ENCODE measurements at places on chromosomes 4 and X.

DNA sequence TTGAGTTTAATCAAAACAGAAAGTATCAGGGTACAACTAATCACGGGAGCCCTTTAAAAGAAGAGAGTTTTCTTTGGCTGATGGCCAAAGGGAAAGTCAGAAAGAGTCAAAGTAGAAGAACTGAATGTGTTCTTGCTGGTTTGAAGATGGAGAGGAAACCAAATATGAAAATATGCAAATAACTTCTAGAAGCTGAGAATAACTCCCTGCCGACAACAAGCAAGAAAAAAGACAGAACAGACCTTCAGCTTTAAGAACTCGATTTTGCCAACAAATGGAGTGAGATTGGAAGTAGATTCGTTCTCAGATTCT, 903.8 kb downstream of the STIM2 start:
- no peak for DNase-seq

GRCh38 chr4:174434455-174434854, 87.8 kb downstream of the HPGD start:
- no peak for DNase-seq

DNA sequence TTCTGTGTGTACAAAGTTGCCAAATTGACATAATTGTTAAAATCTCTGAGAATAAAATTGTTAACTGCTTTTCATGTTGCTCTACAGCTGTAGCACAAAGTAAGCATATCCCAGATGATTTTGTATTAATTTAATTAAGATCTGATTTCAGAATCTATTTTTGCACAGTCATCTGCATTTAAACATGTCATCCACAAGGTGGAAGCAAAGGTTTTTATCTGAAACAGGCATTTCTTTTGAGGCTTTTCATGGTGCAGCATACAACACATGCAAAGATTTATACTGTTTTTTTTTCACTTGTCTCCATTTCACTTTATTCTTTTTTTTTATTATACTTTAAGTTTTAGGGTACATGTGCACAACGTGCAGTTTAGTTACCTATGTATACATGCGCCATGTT, 51.2 kb downstream of the GC start:
- no peak for DNase-seq

- no peak for DNase-seq
Measured at GRCh38 chr4:174207367-174207766, 76.1 kb downstream of the FBXO8 start.

- DNase-seq = no peak
Measured at GRCh38 chr4:110418641-110419040, 57.3 kb upstream of the ENPEP start.

- no peak for DNase-seq
Measured at GRCh38 chrX:151765026-151765425, 30.5 kb downstream of the CNGA2 start.

GRCh38 chrX:69025802-69026301, 139.4 kb downstream of the PJA1 start:
- no peak for DNase-seq

DNA sequence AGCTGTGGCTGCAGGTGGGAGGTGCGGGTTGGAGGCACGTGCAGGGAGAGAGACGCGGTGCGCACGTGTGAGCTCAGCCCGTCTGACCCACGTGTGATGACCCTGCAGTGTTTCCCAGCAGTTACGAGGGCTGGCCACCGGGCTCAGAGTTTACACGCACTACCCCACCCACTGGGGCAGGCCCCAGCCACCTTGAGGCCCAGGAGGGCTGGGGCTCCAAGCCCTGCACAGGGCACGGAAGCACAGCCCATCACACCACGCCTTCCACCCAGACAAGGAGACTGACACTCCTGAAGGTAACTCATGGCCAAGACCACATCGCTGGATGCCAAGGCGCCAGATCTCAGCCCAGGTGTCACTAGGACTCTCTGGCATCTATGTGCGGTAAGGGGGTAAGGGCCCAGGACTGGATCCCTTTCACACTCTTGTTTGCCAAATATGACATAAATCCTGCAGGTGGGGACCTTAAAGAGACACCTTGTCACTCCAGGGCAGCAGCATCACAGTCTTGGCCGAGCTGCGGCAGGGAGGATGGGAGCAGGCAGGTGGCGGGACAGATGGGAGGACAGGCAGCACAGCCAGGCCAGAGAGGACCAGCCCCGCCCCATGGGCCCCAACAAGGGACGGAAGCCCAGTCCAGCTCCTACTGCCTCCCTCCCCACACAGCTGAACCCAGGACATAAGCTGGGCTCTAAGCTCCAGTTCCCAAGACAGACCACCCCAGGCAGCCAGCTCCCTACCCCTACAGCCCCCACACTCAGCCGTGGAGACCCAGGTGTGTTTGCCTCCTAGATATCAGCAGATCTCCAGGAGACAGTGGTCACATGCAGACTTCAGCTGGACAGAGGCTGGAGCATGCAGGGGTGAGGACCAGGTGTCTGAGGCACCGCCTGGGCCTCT, 56.8 kb downstream of the ZFYVE28 start:
- no peak for DNase-seq

DNA sequence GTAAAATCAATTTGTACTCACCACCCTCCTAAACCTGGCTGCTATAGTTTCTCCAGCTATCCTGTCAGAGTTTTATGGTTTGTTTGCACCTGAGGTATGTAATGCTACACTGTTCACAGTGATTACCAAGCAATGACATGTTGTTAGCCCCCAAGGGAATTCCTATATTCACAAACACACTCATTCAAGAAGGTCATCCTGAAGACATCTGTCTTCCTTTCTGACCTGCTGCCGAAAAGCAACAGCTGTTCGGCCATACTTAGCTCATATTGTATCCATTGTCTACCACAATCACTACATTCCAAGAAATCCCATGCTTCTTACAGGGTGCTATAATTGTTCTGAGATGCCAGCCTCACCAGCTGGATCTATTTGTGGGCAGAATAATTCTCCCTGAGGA, 160.1 kb upstream of the GYPA start:
- no peak for DNase-seq

GRCh38 chrX:44062840-44063239, 89.7 kb upstream of the NDP start:
- no peak for DNase-seq

DNA sequence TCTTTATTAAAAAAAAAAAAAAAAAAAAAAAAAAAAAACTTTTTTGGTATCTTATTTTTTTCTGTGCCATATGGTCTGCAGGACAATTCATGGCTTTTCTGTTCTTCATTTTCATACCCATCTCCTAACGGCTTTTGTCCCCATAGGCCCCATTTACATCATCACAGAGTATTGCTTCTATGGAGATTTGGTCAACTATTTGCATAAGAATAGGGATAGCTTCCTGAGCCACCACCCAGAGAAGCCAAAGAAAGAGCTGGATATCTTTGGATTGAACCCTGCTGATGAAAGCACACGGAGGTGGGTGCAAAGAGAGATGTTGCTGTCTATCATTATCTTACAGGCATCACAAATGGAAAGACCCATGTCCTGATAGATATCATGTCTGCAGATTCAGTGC, 49.1 kb downstream of the PDGFRA start:
- DNase-seq = no peak

GRCh38 chrX:121598356-121598755, 550.9 kb downstream of the GLUD2 start:
- DNase-seq = no peak

GRCh38 chr4:88230969-88231771, 53.2 kb downstream of the PPM1K start:
- DNase-seq = peak; percentile 32

DNA sequence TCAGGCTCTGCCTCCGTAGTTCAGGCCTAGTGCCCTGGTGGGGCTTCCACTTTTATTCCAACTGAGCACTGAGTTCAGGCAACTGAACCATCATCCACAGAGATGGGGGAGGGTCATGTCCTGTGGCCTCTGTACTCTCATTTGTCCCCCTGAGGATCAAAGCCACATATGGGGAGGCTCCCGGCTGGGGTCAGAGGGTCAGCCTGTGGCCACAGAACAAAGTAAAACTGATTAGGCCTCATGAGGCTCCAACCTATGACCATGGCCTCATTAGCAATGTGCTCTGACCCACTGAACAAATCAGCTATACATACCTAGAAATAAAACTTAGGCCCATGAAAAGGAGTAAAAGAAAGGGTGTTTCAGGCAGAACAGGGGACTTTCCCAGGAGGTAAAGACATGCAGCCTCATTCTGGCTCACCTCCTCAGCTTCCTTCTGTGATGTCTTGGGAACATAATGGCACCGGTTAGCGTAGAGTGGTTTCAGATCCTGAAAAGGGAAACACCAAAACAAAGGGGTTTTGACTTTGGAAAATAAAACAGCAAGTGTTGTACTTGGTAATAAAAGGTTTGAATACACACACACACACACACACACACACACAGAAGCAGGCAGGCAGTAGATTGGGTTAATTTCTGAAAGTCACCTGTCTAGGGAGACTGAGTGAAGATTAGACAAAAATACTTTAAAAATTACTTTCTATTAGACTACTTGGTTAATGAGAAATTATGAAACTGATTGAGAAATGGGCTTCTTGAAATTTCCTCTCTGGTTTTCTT, 24.3 kb downstream of the TMEM255A start:
- no peak for DNase-seq

GRCh38 chr4:52142816-52143215, 91.7 kb downstream of the SPATA18 start:
- no peak for DNase-seq

GRCh38 chr4:27343411-27343810, 482.8 kb downstream of the STIM2 start:
- DNase-seq = no peak

- DNase-seq = no peak
Measured at GRCh38 chr4:101699441-101700124, 90.9 kb upstream of the BANK1 start.

DNA sequence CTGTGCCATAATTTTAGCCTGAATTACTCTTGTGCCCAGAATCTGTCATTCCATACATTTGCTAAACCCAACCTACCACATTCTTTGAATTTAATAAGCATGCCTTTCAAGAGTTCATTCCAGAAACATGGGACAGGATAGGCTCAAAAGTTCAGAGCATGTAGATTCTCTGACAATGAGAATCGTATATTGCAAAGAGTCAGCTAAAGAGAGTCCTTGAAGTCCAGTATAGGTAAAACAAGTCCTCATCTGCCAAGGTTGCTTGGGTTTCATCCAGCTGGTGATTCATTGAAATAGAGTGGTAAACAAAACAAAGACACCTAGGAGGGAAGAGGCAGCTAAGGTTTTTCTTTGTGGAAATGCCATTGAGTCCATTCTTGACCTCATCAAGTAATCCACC, 249.3 kb upstream of the DIPK2B start:
- no peak for DNase-seq

DNA sequence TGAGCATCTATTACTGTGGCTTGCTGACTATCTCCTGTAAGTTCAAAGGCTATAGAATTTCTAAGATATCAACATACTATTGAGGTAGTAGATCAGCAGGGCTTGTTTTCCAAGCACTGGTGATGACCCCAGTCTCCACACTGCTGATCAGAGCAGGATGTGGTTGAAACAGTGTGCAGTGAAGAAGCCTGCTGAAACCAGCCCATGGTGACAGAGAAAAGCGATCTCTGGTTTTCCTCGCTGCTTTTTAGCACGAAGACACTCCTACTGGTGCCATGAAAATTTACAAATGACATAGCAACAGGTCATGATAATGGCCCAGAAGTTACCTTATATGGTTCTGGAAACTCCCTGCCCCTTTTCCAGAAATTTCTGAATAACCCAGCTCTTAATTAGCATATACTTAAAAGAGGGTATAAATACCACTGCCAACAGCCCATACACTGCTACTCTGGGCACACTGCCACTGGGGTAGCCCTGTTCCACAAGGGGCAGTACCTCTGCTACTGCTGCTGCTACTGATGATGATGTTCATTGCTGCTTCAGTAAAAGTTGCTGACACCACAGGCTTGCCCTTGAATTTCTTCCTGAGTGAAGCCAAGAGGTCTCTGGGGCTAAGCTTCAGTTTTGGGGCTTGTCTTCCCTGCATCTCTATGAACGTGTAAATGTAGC, 1689.5 kb upstream of the PCDH10 start:
- no peak for DNase-seq

DNA sequence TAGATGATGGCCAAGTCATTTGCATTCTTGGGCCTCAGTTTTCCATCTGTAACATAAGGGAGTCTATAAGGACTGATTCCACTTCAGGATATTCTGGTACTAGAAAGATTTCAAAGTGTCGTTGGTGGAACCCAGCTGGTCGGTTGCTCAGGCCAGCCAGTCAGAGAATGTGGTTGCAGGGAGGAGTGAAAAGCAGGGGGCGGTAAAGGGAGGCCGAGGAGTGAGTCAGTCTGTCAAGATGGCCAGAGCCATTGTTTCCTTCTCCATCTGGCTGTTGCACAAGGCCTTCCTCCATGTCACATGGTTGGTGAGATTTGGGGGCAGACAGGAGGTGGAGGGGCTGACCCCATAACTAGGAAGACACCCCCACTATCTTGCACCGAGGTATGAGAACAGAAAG, 38.2 kb downstream of the STARD8 start:
- no peak for DNase-seq

DNA sequence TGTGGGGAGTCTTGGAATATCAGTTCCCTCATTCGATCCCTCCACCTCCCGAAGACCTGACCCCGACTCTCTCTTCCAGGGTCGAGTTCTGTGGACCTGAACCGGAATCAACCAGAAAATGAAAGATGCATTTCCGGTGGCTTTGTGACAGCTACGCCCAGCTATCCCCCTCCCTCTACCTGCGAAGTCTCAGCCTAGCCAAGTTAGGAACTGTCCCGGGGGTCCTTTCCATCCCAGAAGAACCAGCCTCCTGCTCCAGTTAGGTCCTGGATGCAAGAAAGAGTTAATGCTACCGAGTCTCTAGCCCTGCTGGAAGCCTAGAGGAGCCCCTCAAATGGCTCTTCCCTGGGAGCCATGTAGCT, 13.4 kb upstream of the ETDC start:
- DNase-seq = no peak

DNA sequence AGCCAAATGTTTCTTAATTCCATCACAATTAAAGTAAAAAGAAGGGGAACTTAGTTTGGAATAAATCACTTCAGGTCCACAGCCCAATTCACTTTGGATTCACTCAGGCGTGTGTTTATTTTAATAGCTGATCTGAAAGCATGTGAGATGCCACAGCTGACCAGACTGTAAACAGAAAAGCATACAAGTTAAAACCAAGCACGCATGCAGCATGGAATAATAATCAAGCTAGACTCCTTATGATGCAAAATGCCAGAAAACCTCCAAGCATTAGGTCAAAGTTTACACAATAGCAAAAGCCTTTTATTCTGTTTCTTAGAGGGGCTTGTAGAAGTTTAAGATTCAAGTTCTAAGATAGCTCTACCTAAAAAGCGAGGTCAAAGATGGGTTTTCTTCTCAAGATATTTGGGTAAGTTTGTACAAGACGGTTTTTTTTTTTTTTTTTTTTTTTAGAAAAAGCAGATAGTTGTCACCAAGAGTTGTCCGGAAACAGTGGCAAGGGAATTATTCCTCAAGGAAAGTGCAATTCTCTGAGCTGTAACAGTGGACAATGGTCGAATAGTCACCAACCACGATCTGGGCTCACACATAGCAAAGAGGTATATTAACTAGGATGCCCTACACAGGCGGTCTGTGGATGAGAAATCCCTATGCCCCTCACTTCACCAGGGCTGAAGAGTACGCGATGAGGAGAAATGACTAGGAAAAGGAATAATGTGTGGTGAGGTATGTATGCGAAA, 763 bp upstream of the PRRG1 start:
- no peak for DNase-seq
